Activated CD4-positive, alpha-beta T cell treated with anti-CD3 and anti-CD28 coated beads for 1 hour (primary cell): ENCODE measurements at places on chromosomes 11 and 22.

- no peak for DNase-seq
Measured at GRCh38 chr11:67776852-67777520, 102.6 kb upstream of the ALDH3B2 start.

- DNase-seq: no peak
Measured at GRCh38 chr22:30695351-30695851, 727 bp downstream of the OSBP2 start.

GRCh38 chr11:73240190-73240781 is 22.2 kb downstream of the P2RY2 start:
- no peak for DNase-seq

DNA sequence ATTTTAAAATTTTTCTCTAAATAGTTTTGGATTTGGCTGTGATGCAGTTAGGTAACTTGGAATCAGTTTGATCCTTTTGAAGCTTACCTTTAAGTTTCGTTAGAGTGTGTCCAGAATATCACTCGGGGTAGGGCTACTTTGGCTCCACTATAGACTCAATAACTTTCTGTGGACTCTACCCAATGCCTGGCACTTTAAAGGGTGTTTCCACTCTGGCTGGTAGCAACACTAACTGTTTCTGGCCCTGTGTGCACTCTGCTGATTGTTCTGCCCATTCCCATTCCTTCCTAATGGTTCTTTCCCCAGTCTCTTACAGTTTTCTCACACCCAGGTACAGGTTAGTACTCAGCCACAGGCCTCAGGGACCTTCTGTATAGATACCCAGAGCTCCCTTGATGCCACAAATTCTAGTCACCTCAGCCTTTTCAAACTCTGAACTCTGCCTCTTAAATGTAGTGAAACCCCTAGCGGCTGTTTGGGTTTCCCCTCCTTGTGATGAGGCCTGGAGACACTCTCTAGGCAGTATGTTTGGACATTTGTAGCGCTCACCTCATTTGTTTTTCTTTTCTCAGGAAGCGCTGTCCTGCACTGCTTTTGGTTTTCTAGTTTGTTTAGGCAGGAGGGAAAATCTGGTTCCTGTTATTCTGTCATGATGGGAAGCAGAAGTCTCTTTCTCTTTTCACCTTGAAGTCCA is 16.8 kb downstream of the CUL5 start:
- DNase-seq: no peak

GRCh38 chr11:12785901-12786300 is 111.7 kb downstream of the TEAD1 start:
- no peak for DNase-seq

DNA sequence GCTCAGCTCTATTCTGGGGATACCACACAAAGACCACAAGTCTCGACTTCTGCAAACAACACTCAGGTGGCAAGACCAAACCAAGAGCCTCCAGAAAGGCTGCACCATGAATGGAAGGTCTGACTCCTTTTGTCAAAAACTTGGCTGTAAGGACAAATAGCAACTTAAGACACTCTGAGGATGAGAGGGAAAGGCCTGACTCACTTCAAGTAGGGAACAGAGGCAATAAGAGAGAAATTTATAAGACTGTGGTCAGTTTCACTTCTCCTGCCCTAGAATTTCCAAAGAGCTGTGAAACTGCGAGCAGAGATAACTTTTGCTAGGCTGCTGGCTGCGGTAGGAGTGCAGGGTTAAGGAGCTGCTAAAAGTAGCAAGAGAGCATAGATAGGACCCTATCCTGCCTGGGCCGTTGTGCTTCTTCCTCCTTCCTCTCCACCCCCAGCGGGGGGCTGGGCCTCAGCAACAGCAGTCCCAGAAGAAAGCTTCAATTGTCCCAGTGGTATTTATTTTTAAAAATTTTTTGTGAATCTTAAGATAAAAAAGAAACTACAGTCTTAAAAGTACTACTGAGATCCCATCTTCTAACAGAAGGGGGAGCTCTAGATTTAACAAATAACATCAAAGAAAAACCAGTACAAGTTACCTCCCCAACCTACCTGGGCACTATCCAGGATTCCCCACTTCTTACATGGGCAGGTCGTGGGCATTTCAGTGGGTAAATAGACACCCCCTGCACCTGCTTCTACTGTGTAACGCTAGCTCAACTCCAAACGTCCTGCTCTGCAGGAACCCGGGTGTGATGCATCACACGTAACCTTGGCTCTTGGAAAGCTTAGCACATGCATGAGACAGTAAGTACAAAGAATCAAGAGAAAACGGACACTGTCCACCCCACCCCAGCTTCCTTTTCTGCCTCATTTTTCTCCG is 66.4 kb downstream of the SGSM3 start:
- peak; percentile 12 for DNase-seq

DNA sequence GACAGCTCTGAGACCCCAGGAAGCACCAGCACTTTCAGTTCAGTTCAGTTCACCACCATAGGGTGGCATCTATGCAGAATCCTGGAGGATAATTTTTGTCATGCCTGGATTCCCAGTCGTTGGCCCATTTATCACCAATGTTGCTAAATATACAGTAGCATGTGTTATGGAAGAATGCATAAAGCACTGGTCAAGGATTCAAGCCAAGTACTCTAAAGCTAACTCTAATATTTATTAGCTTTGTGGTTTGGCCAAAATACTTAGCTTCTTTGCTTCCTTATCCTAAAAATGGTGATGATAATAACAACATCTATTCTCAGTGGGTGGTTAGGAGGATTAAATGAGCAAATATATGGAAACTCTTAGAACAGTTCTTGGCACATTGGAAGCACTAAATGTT is 294.7 kb upstream of the ZC3H12C start:
- no peak for DNase-seq

GRCh38 chr22:26330971-26331625 is 98.0 kb upstream of the ASPHD2 start:
- peak; percentile 21 for DNase-seq

- no peak for DNase-seq
Measured at GRCh38 chr11:115287266-115287665, 216.9 kb downstream of the CADM1 start.

DNA sequence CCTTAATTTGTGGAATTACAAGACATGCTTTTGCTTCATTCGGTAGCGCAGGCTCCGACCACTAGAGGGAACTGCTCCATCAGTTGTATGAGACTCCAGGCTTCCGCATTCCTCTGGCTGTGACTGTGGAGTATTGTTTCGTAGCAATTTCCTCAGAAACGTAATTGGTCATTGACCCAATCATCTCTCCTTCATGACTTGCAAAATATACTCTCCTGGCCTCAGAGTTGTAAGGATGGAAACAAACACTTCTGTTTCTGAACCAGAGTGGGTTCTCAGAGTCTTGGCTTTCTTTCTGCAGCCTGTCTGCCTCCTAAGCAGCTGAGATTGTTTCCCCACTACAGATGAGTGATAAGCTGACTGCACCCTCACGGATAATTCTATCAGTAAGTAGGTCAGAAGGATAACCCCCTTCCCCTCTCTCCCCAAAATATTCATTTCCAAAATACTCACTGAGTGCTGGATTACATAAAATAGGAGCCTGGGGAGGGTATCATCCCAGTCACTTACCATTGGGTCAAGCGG is 146.8 kb upstream of the ZC3H12C start:
- DNase-seq: no peak
